Heart right ventricle (tissue), 16 donors: ENCODE measurements at places on chromosomes 2 and 18. TPM values are rescaled to one million over a fixed set of nuclear protein-coding genes. Genes with fewer than 3 reads are reported as not detected.
A peak's percentile ranks its signal among the peaks of the same experiment; 100 is the strongest.

LDAH gene
- 4.1 TPM for polyA plus RNA-seq

SP140L gene
- polyA plus RNA-seq, result 10.5 TPM

IRS1 gene
- 5.6 TPM for polyA plus RNA-seq

RFTN2 gene
- polyA plus RNA-seq, result 2.0 TPM

DNA sequence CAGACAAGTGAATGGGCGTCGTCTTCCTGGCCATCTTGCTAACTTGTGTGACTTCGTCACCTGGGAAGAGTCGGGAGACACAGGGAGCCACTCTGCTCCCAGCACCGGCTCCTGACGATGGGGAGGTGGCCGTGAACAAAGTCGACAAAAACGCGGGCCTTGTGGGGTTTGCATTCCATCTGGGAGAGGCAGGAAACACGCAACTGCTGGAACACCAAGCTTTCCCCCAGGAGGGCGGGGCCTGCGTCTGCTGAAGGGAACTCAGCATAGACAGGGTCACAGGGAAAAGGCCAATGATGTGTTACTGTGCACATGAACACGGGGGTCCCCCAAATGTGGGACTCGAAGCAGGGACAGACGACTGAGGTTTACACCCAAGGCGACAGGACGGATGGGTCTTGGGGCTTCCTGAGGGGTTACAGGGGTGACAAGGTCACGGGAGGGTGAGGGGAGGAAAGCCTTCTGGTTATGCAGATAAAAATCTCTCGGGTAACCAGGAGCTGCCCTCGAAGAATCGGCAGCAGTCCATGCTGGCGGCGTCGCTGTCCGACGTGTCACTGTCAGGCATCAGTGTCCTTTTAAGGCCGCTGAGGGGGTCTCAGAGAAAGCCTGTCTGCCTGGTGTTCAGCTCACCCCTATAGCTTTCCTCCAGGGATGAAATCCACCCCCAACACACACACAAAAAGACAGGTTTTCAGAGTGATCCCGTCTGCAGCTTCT is 28.2 kb upstream of the PRLH start:
- DNase-seq, result no peak

DNA sequence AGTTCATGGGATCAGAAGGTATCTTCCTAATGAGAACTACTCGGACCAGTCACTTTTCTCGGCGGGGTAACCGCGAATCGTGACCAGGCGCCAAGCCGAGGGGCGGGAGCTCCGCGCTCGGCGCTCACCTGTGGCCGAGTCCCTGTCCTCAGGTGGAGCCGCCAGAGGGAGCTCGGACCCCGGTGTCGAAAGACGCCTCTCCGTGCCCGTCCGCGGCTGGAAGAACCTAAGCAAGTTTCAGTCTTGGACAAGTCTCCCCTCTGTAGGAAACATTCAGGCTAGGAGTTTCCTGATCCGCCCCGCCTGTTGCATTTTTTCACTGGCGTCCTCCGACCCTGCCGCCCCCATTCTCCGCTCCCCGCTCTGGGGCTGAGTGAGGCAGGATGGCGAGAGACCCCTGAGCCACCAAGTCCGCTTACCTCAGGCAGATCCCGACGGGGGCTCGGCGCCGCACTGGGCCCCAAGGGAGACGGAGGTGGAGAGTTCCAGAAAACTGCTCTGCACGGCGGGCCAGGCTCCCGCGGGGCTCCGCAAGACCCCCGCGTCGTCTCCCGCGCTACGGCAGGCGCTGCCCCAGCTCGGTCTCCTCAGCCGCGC is 480 bp downstream of the DSEL start:
- peak; percentile 81 for DNase-seq

- DNase-seq, result no peak
Observed at GRCh38 chr2:29363111-29363510, 247.9 kb downstream of the CLIP4 start.

DNA sequence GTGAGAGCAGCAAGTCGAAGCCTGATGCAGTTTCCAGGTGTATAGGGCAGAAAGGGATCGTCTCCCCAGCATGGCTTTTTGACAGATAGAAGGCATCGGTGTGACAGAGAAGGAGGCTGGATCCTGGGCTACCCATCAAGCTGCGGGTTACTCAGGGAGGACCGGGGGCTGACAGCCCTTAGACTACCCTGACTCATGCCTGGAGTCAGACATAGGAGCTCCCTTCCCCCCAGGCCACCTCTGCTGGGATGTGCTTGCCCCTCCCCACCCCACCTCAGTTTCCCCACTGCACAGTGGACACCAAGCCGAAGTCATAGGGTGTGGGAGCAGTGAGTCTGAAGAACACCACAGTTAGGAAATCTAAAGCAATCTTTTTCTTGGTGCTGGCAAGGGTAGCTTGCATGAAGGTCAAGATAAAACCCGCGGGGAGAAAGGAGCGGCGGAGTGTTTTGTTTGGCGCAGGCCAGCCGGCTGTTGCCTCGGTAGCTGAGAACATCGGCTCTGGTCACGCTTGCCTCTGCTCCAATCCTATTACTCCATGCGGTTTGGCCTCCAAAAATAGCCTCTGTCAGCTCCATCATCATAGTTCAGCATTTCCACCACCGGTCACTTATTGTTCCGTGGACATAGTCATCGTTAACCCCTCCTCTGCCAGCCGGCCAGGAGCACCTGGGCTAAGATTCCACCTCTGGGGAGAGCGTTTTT is 169.2 kb upstream of the GLI2 start:
- DNase-seq, result peak; percentile 86

GRCh38 chr18:5334456-5335075 is 39.0 kb upstream of the ZBTB14 start:
- no peak for DNase-seq

GRCh38 chr2:120955427-120955826 is 219.8 kb downstream of the GLI2 start:
- DNase-seq, result no peak

GRCh38 chr2:211690736-211691135 is 847.9 kb downstream of the ERBB4 start:
- DNase-seq, result no peak

DNA sequence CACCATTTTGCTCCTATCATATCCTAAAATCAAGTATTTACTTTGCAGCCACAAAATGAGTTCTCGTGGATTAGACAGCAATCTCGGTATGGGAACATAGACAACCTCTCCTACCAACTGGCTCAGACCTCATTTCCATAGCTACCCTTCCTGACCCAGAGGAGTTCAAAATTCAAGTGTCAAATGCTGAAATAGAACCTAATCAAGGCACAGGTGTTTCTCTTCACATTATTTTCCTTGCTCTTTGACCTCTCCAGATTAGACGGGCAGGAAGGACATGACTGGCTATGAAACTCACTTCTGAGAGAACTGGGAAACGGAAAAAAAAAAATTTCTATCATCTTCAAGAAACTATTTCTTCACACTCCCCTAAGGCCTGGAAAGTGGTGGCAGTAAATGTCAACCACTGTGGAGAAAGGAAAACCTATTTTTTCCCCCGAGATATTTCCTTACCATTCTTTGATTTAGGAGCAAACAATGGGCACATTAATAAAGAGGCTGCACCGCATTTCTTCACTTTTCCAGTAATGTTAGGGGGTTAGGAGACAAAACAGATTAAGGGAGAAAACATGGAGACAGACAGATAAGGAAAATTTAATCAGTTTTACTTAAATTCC is 63.6 kb upstream of the DTNB start:
- DNase-seq, result no peak

GRCh38 chr2:132366421-132367180 is 50.0 kb upstream of the GPR39 start:
- DNase-seq, result no peak

DNA sequence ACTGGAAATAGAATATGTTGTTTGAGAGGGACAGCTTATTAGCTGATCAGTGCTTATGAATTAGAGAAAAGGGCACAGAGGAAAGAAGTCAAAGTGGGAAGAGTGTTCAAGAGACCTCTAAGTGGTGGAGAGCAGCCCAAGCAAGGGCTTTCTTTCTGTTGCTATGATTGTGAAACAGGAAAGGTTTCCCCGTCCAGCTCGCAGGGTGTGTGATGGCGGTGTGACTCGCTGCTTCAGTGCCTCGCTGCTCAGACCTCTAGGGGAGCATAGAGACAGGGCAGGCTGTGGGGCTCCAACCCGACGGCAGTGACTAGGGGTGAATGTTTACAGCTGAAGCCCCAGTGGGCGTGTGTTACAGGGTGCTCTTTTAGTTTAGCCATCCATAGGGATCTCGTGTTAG is 166.5 kb upstream of the COPS8 start:
- DNase-seq, result no peak
